ENCODE measurements at places on chromosomes 6 and 20.

GRCh38 chr6:121443971-121444541, 8.6 kb downstream of the GJA1 start:
- DNase-seq: no peak

- no peak for DNase-seq
Observed at GRCh38 chr6:12007887-12008286, 4.2 kb upstream of the HIVEP1 start.

DNA sequence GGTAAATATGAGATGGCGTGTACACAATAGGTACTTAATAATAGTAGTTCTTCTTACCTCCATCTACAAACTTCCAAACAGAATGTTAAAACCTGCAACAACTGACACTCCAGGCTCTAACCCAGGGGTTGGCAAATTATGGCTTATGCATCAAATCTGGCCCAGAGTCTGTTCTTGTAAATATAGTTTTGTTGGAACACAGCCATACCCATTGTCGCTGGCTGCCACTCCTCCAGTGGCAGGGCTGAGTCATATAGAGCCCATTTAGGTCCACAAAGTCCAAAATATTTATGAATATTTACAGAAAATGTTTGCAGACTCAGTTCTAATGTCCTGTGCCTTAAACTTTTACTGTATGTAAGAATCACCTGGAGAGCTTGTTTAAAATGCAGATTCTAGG, 69.9 kb upstream of the BTBD3 start:
- DNase-seq: no peak

DNA sequence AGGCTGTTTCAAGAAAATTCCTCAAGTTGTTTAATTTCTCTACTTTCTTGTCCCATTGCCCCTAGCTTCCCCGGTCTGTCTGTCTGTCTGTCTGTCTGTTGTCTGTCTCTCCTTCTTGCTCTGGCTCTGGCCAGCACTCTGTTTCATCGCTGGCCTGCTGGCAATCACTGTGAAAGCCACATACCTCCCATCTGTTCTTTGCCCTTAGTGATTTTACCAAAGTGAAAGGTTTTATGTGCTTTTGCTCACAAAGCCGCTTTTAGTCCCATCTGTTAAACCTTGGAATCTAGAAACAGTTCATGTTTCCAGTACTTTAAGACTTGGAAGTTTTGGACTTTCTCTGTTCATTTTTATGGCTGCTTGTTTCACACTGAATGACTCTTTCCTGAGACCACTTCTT, 87.8 kb upstream of the EXOC2 start:
- DNase-seq: no peak

All from cortex of kidney (tissue), 1 donor.